ENCODE measurements at places on chromosomes 16 and 17.

- no peak for DNase-seq
Observed at GRCh38 chr17:40331743-40332641, 23.0 kb downstream of the RARA start.

DNA sequence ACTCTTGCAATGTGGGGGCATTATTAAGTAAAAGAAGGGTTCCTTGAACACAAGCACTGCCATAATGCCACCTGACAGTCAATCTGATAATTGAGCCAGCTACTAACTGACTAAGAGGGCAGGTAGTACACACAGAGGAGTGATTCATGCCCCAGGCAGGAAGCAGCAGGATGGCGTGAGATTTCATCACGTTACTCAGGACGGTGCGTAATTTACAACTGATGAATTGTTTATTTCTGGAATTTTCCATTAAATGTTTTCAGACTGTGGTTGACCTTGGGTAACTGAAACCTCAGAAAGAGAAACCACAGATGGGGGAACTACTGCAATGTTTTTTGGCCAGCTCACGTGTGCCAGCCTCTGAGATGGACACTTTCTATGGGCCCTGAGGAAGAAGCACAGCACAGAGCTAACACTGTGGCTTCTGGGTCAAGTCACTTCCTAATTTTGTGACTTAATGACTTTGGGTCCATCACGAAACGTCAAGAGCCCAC is 46.7 kb downstream of the C17orf67 start:
- peak; percentile 98 for DNase-seq

GRCh38 chr17:73750975-73751374 is 106.7 kb upstream of the SDK2 start:
- DNase-seq, result no peak

GRCh38 chr16:68936736-68937631 is 93.7 kb downstream of the TANGO6 start:
- DNase-seq, result peak; percentile 46

DNA sequence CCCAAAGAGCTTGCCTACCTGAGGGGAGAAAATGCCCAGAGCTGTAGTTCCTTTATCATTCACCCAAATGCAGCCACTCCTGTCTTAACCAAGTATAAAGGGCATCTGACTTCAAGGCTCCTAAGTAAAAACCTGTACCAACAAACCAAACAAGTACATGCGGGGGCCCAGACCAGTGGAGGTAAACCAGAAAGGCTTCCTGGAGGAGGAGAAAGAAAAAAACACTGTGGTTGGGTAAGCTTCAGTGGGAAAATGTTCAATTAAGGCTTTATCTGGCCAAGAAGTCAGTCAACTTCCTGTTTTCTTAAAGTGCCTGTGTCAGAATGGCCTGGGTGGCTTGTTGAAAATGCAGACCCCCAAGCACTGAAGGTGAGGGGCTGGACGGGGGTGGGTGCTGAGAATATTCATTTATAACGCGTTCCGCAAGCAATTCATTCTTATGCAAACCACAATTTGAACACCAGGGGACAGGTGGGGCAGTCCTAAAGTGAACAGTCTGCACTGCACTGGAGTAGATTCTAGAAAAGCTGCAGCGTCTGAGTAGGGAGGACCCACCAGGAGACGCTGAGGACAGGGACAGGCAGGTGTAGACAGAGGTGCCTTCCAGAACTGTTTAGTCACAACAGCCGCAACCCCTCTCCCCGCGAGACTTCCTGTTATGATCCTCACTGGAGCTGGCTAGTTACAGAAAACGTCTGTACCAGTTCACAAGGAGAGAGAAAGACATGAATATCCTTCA is 467.1 kb downstream of the SOX9 start:
- DNase-seq, result peak; percentile 69

GRCh38 chr17:76734080-76734840 is 2.9 kb downstream of the SRSF2 start:
- peak; percentile 65 for DNase-seq

GRCh38 chr17:81252326-81252986 is 13.3 kb downstream of the NDUFAF8 start:
- no peak for DNase-seq

DNA sequence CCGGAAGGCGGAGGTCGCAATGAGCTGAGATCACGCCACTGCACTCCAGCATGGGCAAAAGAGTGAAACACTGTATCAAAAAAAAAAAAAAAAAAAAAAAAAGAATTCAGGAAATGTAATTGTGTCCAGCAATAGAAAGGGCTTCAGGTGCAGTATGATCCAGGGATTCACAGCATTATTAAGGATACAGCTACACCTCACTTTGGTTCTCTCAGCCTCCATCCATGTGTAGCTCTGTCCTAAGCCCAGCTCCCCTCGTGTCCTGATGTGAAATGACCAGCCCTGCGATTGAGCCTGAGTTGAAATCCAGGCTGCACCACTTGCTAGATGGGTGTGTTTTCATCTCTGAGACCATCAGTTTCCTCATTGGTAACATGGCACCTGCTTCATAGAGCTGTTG is 3.0 kb downstream of the SLC5A10 start:
- no peak for DNase-seq

GRCh38 chr17:67328026-67328425 is 38.4 kb downstream of the PSMD12 start:
- DNase-seq, result no peak

GRCh38 chr17:72353502-72353901 is 232.7 kb downstream of the SOX9 start:
- no peak for DNase-seq

DNA sequence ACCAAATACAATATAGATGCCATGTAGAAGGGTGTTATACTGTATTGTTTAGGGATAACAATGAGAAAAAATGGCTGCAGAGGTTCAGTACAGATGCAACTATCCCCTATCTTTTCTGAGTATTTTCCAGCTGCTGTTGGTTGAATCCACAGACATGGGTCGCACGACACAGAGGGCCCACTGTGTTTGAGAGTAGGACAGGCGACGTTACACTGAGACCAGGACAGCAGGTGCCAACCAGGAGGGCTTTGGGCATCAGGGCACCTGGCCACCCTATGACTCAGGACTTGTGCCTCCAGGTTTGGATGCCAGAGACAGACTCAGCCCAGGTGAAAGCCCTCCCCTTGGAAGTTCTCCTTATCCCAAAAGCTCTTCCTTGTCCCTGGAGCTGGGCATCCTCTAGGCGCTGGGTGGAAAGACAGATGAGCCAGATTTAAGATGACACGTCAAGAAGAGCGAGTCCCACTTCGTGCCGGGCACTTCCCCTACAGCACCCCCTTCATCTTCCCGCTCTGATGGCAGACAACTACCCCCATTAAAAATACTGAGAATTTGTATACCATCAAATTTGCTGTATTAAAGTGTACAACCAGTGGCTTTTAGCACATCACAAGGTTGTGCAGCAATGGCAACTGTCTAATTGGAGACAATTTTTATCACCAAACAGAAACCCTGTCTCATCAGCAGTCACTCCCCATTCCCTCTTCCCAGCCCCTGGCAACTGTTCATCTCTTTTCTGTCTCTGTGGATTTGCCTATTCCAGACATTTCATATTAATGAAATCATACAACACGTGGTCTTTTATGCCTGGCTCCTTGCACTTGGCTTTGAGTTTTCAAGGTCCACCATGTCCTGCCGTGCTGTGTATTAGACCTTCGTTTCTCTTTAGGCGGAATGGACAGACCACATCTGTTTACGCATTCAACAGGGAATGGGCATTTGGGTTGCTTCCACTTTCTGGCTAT is 30.6 kb downstream of the TNFRSF13B start:
- no peak for DNase-seq

DNA sequence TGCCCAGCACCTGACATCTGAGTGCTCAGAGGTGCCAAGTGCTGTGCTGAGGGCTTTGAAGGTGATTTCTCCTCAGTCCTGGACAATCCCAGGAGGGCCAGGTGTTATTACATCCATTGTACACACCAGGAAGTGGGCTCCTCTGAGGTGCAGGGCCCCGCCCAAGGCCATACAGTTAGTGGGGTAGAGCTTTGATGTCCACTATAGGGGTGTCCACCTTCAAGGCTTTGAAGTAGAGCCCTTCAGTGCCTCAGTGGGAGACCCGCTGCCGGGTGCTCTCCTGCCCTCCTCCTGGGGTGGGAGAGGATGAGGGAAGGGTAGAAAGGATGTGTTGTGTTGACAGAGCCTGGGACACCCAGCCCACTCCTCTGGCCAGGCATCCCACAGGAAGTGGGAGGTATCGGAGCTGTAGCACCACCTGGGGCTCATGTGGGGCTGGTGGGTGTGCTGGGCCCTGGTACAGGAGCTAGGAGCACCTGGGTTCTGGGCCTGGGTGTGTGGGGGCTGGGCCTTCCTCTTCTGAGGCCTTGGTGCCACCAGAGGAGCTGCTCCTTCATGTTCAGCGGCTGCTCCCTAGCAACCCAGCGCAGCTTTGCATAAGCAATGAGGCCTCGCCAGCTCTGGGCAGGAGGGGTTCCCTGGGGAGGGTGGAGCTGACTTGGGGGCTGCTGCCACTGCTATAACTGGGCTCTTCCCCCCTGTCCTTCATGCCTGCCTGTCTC is 7.4 kb downstream of the LASP1 start:
- DNase-seq, result no peak
